ENCODE measurements at places on chromosomes 3 and 15.

- DNase-seq: no peak
Measured at GRCh38 chr3:144557515-144557914, 585.9 kb downstream of the DIPK2A start.

DNA sequence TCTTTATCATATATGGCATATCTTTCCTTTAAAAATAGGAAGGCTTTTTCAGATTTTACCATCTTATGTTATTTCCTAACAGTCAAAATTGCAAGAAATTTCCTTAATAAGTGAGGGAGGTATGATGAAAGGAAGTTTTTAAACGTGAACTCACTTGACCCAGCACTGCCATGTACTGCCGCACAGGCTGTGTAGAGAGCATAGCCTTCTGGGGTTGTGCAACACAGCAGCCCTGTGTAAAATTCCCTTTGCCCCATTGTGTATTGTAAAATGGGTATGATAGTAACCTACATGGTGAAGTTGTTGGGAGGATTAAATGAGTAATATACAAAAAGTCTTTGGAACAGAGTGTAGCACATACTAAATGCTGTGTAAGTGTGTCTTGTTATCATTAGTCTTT, 78.6 kb downstream of the PEX5L start:
- no peak for DNase-seq

DNA sequence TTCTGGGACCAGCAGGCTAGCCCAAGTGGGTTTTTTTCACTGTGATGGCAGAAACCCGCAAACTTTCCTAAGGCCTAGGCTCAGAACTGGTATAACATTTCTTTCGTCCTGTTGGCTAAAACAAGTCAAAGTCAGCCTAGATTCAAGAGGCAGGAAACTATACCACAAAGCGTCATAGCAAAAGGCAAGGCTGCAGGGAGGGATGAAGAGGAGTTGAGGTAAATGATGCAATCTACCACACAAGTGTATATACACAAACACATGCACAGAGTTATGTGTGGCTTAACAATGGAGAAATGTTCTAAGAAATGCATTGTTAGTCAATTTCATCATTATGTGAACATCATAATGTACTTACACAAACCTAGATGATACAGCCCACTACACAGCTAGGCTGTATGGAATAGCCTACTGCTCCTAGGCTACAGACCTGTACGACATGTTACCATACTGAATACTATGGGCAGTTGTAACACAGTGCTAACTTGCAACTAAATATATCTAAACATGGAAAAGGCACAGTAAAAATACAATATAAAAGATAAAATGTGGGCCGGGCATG, 225.6 kb downstream of the TBL1XR1 start:
- DNase-seq: no peak

DNA sequence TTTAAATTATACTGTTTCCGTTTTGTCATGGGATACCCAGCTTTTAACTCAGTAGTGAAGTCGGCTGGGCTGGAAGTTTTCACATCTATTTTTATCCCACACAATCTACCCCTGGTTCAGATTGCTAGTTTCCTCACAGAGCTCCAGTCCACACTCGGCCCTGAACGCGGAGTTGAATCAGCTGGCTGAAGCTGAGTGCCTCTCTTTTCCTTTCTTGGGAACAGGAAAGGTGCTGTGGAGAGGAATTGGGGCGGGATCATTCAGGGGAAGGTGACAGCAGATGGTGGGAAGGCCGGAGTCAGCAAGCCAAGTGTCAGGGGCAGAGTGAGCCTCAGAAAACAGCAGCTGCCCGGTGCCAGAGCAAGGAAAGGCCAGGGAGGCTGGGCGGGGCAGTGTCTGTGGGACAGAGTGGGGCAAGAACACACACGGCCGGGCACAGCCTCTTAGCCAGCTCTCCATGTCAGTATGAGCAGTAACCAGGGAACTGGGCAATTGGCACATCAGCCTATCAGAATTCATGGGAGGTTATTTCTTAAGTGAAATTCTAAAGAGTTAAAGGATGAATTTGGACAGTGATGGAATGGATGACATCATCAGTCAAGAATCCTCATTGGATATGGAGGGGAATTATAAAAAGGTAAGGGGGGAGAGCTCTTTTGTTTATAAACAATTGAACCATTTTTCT, 135.7 kb upstream of the IL12A start:
- peak; percentile 97 for DNase-seq

DNA sequence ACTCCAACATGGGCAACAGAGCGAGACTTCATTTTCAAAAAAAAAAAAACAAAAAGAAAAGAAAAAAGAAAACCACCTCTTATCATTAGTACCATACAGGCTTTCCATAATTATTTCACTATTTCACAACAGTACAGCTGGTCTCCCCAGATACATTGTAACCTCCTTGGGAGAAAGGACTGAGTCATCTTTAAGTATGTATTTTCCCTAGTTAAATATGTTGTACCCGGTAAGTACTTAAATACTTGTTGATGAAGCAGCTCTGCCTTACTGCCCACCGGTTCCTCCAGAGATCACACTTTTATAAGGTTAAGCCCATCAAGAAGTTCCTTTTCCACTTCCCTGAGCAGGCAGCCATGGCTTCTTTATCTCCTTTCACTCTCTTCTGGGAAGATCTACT, 789.5 kb upstream of the CFAP20DC start:
- no peak for DNase-seq

Measured in endothelial cell of umbilical vein (primary cell).